ENCODE measurements at places on chromosomes 5 and 9.

DNA sequence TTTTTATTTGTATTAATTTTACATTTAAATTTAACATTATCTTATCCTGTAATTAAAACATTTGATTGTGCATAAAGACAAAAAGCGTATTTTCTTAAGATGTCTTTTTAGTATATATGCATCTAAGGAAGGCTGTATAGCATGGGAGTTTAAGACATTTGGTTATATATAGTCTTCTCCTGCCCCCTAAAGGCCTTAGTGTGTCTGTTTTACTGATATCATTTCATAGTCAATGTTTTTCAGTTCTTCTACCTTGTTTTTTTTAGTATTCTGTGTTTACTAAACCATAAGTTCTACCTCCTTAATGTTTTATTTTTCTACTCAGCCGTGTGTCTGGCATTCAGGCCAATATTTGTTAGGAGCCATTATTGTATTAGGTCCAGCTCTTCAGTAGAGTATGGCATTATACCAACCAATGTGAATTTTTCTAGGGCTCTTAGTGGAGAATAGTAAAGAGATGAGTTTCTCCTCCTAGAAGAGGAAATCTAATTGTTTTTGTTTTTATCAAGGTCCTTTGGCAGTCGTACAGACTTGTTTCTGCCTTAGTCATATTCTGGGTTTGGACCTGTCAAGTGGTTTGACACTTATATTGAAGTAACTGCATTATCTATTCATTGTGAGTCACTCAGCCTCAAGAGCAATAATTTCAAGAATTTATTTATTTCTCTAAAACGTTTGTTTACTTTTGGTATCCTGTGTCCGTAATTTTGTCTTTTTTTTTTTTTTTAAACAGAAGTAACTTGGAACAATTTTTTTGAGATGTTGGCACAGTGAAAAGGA is 74.8 kb downstream of the SLF1 start:
- DNase-seq, result no peak

DNA sequence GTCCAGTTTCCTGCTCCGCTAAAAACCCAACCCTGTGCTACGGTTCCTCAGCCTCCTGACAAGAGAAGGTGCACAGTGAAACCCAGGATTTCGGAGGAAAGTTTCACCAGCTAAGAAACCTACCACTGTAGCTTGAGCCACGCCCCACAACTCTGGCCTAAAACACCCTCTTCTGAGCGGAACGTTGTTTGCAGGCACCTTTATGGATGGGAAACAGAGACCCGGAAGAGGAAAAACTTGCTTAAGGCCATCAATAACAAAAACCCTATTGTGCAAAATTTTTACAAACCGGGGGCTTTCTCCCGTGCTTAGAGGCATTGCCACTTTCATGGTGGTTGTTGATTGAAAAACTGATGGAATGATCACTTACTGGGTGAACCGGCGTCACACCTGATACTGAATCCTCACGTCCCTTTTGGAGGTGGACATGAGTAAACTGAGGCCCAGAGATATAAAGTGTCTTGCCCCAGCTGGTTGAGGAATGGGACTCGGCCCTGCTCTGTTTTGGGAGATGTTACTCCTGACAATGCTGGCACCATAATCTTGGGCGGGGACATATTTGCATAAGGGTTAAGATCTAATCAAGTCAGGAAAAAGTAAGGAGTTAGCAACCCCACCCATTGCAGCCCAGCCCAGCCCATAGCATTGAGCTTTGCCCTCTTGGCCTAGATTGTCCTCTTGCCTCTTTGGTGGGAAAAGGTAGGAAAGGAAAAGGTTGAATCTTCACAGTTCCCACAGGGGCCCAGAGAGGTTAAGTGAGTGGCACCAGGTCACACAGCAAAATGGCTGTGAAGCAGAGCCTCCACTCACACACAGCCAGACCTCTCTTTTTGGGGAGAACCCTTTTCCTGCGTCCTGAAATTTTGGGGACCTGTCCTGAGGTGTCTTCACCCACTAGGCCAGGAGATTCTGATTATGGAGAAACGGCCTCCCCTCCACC is 23.2 kb upstream of the PTGS1 start:
- no peak for DNase-seq

- DNase-seq, result no peak
Measured at GRCh38 chr5:151492729-151493128, 45.3 kb downstream of the SLC36A1 start.

DNA sequence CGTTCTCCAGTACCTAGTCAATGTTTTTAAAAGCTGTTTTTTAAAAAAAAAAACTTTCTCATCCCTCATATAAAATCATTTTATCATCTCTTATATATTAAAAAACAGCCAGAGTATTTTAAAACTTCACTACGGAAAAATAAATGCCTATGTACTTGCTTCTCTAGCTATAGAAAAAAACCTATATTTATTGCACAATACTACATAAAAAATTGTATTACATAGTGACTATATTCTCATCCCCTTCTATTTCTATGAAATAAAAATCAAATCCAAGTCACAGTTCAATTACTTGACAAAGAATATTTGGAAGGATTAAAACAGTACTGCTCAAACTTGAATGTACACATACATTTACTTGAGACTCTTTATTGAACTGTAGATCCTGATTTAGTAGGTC is 56.7 kb downstream of the RICTOR start:
- no peak for DNase-seq

GRCh38 chr9:13213998-13214397 is 65.5 kb downstream of the MPDZ start:
- no peak for DNase-seq

- no peak for DNase-seq
Measured at GRCh38 chr9:127858041-127858512, 3.6 kb upstream of the ENG start.

GRCh38 chr5:56737002-56737621 is 78.2 kb upstream of the MAP3K1 start:
- DNase-seq, result no peak

DNA sequence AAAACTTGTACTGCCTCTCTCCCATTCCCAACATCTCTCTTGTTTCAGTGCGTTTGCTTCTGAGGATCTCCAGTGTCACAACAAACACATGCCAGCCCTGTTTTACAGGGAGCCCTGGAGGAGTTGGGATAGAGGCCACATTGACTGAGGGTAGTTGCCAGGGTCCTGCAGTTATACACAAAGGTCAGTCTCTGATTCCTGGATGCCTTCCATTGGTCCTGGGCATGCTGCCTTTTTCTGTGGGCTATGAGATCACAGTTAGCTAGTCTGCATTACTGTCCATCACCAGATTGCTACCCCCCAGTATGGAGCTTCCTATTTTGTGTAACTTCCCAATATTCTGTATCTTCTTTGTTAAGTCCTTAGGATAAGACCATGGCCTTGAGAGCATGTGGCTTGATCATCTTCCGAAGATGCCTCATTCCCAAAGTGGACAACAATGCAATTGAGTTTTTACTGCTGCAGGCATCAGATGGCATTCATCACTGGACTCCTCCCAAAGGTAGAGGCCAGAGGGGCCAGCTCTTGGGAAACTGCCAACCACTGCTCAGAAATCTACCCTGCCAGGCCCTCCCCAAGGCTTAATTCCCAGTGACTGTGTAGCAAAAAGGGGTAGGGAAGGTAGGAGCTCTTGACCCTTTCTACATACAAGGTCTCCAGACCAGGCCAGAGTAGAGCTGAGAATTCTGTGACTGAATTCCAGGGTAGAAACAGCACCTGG is 9.5 kb downstream of the NUDT2 start:
- no peak for DNase-seq

Measured in C1 segment of cervical spinal cord (tissue), 14 donors.